ENCODE measurements at places on chromosomes 16 and 17.
A peak's percentile ranks its signal among the peaks of the same experiment; 100 is the strongest.

- DNase-seq: no peak
These were observed 49.9 kb upstream of the CDR2 start for GRCh38 chr16:22424161-22424937.

GRCh38 chr16:1958715-1959268 is 546 bp upstream of the NDUFB10 start:
- DNase-seq: no peak

DNA sequence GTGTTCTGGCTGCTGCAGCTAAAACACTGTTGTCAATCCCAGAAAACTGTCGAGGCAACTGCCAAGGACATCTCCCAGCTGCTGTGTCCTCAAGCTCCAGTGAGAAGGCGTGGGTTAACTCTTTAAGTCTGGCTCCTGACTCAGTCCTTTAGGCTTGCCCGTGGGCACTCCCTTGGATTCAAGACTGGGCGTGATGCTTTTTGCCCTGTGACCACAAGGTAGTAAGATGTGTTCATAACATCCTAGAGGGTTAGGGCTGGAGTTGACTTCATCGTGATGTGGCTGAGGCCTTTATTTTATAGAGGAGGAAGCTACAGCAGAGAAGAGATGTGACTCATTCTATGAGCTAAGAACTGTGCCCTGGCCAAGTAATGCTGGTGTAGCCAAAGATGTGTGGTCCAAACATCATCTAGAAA is 50.9 kb upstream of the TEKT3 start:
- DNase-seq: no peak

DNA sequence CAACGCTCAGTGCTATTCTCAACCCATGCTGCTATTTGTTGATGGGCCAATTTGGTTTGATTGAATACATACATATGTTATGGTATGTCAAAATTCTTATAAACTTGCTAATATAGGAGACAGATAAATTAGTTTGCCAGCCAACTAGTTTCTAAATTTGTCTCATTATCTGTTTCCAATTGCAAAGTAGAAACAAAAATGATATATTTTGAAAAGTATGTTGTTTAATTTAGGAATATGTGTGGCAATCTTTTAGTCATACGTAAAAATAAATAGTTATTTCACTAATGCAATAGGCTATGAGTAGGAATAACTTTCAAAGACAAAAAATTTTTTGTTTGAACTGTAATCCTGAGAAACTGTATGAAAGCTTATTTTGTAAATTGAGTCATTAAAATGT is 210.6 kb upstream of the KCNJ16 start:
- DNase-seq: no peak

GRCh38 chr17:7982173-7982572 is 20.2 kb upstream of the GUCY2D start:
- no peak for DNase-seq

GRCh38 chr17:11643851-11644250 is 45.6 kb downstream of the DNAH9 start:
- DNase-seq: no peak

GRCh38 chr16:16191493-16192167 is 31.7 kb downstream of the ABCC6 start:
- DNase-seq: no peak

DNA sequence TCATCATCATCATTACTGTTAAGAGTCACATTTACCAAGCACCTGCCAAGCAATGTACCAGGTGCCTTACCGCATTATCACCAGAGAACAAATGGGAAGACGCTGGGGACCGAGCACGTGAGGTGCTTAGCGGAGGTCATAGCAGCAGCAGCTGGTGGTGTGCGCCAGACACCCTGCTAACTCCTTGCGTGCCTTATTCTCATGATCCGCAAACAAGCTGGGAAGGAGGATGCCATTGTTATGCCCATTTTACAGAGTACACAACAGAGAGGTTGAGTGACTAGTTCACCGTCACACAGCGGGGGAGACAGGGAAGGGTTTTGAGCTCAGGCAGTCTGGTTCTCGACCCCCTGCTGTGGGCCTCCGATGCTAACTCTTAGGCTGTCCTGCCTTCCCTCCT is 7.3 kb downstream of the ATP2A3 start:
- DNase-seq: peak; percentile 31

DNA sequence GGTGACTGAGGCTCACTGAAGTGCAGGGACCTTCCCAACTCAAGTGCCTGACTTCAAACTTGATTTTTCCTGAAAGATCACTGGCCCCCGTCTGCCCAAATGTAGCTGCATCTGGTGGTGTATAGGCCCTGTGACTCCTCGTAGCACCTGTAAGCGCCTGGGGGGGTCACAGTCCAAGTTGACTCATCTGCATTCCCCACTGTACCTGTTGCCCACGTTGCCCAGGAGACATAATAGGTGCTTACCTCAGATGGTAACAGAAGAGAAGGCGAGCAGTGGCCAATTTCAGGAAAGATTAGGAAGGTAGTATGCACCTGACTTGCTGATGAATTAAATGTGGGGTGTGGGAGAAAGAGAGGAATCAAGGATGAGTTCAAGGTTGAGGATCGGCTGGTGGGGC is 44.1 kb upstream of the EMP2 start:
- no peak for DNase-seq

DNA sequence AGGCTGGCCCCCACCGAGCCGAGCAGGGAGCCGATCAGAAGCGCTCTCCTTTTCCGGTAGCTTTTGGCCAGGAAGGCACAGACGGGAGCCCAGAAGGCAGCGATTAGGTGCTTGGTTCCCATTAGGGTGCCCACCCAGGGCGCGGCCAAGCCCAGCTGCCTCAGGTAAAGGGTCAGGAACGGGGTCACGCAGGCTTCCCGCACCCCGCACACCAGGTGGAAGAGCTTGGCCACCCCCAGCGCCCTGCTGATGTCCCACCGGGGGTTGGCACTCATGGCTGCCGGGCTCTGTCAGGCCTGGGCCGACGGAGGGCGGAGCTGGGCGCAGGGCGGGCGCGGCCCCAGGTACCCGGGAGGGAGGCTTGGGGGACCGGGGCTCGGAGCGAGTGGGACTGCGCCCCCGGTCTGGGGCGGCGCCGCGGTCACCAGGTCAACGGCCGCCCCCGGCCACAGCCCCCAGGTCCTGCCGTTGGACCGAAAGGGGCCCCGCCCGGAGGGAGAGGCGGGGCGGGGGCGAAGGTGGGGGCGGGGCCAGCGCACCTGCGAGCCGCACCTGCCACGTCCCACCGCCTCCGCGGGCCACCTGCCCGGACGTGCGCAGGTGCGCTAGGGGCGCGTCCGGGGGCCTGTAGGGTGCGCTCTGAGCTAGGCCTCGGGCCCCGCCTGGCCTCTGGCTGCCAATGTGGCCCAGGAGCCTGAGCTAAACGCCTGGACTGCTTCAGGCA is at the start of gene MFSD6L:
MFSD6L (minus strand) TSS at position 520 of the 724 bp plus-strand sequence; CDS start at position 275, 245 bp downstream.
- DNase-seq: no peak

GRCh38 chr17:13634021-13634420 is 32.3 kb upstream of the HS3ST3A1 start:
- no peak for DNase-seq

GRCh38 chr17:49640556-49640955 is 37.3 kb downstream of the SPOP start:
- no peak for DNase-seq

DNA sequence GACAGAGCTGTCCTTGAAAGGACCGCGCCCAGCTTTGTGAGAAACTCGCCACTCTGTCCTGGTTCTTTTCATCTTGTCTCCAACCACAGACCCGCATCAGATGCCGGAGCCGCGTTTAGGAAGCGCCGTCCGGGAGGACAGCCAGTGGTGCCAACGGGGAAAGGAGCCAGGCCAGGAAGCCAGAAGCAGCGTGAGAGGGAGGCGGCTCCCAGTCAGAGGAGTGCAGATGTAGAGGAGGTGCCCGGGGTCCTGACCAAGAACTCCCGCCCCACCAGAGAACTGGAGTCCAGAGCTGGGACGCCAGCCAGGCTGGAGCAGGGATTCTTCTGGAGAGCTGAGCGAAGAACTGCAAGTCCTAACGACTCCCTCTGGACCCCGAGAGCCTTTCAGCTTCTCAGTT is 49.3 kb upstream of the TNRC6C start:
- no peak for DNase-seq

GRCh38 chr17:78240012-78240655 is 8.7 kb downstream of the TMEM235 start:
- DNase-seq: no peak

DNA sequence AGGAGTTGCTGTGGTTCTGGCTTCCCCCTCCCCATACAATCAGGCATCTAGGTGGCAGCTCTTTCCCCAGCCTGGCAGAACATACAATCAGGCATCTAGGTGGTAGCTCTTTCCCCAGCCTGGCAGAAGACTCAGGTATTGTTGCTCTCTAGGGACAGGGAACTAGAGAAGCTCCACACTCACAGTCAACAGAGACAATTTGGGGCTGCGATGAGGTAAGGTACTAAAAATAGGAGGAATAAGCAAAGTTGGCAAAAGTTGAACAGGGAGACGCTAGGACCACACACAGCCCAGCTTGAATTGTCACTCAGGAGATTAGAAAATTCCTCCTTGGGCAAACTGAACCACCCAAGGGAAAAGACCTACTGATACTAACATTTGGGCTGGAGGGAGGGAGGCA is 315.5 kb upstream of the CDH5 start:
- DNase-seq: no peak

DNA sequence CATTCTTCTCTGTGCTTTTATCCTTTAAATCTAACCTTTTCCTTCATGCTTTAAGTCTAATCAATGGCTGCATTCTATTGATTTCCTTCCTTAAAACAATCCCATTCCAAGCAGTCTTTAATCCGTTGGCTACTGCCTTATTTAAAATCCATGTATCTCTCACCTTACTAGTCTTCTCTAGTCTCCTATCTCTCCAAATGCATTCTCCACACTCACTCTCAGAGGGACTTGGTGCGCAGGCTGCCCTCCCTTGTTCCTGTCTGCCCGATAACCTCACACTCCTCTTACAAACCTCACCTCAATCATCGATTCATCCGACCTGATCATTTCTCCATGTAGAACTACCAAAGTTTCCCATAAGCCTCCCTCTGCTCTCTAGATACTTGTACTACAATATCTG is 23.1 kb downstream of the PSMD12 start:
- no peak for DNase-seq

DNA sequence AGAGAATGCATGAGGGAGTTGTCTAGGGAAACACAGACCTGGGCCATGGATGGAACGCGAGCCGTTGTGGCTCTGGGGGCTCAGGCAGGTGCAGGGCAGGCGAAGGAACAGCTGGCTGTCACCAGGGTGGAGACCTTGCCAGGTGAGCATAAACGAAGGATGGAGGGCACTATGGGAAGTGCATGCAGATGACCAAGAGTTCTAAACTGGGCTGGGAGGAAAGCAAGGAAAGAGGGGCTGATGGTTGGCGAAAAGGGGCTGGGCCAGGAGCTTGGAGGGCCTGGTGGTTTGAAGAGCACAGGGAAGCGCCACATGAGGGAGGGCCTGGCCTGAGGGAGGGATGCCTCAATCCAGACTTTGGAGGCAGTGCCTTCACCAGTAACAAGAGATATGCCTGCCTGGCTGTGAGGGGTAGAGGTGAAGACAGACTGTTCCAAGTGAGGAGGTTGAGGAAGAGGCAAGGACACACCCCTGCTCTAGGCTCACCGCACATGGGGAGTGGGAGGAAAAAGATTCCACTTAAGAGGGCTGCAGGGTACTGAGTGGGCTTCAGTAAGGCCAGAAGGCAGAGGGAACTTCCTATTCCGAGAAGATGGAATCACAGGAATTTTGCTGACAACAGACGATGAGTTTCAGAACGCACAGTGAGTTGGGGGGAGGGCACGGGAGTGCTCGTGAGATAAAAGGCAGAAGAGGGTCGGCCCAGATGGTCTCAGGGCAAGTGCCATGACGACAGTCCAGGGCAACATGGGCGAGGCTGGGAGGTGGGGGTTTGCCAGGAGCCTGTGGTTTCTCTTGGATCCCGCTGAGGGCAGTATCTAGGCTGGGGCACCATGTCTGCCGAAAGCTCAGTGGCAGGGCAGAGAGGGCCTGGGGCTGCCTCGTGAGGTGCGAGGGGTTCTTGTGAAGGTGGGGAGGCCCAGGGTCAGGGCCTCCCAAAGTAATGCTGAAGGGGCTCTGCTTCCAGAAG is 20.6 kb downstream of the B9D1 start:
- DNase-seq: no peak

DNA sequence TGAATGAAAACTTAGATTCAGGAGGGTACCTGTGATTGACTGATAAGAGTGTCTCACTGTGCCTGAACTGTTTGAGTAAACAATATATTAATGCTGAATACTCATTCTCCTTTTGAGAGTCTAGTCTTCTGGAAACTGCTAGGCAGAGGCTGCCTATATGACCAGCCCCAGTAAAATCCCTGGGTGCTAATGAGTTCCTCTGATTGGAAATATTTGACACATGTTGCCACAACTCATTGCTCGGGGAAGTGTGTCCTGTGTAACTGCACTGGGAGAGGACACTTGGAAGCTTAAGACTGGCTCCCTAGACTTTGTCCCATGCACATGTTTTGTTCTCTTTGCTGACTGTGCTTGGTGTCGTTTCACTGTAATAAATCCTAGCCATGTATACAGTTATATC is 108.7 kb upstream of the NACA2 start:
- no peak for DNase-seq

- DNase-seq: no peak
These were observed 2.2 kb upstream of the DLX4 start for GRCh38 chr17:49966767-49967166.

DNA sequence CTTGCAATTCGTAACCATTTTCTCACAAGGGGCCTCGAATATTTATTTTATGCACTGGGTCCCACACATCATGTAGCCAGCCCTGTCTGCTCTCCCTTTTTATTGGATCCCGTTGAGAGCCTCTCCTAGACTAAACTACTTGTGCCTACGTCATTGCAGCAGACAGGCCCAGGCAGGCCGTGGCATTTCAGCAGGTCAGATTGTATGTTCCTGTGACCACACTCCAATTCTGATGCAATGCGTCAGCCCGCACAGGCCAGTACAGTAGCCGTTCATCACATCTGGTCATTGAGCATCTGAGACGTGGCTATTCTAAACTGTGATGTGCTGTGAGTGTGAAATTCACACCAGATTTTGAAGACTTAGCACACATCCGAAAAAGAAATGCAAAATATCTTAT is 42.2 kb downstream of the ABAT start:
- DNase-seq: no peak

DNA sequence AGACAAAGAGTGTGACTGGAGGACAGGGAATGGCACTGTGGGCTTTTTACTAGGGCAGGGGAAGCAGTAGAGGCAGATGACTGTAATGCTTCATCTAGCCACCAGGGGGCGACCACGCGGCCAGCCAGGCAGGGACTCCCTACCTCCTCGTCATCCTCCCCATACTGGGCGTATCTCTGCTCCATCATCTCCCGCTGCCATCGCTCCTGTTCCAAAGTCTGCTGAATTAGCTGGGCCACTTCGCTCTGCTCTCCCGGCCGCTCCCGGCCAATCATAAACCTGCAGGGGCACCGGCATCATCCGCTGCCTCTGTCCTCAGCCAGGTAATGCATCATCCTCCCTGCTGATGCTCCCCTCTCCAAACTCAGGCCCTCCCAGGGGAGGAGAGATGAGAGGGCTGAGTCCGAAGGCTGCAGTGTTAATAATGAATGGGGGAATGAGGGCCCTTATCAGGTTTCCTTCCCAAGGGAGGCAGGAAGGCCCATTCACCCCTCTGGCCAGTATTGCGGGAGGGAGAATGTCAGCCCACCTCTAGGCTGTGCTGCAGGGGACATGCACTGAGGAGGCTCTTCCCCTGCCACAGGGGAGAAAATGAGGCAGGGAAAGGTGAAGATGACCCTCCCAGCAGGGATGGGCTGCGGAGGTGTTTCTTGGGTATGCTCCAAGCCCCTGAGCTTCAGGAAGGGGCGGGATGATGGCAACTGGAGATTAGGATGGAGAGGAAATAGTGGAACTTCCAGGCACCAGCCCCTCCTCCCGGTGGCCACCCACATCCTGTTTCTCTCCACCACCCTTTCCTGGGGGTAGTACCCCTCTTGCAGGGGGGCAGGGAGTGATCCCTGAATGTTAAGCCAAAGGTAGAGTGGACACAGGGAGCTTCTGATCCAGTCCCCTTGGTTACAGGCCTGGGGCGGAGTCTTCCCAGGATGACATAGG is 10.3 kb upstream of the SAMD14 start:
- DNase-seq: no peak

All from NCI-H2171 (cell line).